Activated naive CD4-positive, alpha-beta T cell (primary cell): ENCODE measurements at places on chromosomes 16 and 17.

DNA sequence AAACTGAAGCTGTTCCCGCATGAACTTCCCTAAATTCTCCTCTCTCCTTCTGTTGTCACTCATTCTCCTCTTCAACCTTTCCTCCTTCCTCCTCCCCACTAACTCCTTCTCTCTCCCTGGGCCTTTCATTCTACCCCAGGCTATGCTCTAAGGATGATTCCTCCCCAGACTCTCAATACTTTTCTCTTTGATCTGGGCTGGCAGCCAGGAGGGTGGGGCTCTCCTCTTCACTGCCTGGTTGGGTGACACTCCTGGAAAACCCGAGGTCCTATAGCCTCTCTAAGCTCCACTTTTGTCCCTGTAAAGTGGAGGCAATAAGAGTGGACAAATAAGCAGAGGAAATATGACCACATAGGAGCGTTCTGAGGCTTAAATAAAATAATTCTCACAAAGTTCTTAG lies 46.2 kb downstream of the HSD17B2 start:
- no peak for DNase-seq

GRCh38 chr16:79883494-79883893 lies 283.0 kb upstream of the MAF start:
- no peak for DNase-seq

DNA sequence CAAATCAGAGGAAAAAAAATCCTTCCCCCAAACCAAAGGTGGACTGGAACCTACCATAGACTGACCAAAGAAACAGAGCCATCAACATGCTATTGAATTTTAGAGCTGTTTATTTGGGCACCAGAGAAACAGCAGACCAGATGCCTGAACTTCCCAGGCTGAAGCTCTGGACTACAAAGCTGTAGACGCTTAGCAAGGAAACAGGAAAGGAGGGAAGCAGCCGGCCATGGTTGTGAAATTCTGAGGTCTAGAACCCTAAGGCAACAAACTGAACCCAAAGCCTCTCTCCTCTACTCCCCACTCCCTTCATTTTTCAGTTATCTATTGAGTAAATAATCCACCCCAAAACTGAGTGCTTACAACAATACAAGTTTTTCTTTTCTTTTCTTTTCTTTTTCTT lies 45.4 kb upstream of the MEIOC start:
- no peak for DNase-seq

GRCh38 chr16:67967958-67968399 lies 458 bp downstream of the SLC12A4 start:
- no peak for DNase-seq

- no peak for DNase-seq
Observed at GRCh38 chr17:75118307-75118706, 8.5 kb downstream of the ARMC7 start.

GRCh38 chr16:86970726-86971125 lies 346.5 kb downstream of the C16orf95 start:
- DNase-seq, result no peak

- DNase-seq, result no peak
Observed at GRCh38 chr17:82915757-82916027, 75.9 kb upstream of the ZNF750 start.

DNA sequence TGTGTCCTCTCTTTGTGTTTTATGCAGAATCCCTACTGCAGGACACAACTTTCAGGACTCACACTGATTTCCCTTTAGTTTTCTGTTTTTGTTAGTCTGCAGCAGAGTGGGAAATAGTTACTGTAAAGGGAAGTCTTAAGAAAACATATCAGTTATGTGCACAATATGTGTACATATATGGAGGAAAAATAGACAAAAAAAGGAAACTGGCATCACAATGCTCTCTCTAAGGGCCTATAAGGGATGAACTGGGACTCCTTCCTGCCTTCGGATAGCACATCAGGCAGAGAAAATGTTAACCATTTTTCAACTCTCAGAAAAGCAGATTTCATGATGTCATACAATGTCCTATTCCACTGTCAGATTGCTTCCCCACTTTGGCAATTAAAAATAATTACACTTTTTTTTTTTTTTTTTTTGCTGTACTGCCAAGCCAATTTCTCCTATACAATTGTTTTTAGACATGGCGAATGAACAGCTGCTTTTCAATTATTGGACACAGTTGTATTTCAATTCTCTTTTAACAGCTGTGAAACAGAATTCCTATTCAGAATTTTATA lies 112.5 kb upstream of the KCNJ16 start:
- no peak for DNase-seq

DNA sequence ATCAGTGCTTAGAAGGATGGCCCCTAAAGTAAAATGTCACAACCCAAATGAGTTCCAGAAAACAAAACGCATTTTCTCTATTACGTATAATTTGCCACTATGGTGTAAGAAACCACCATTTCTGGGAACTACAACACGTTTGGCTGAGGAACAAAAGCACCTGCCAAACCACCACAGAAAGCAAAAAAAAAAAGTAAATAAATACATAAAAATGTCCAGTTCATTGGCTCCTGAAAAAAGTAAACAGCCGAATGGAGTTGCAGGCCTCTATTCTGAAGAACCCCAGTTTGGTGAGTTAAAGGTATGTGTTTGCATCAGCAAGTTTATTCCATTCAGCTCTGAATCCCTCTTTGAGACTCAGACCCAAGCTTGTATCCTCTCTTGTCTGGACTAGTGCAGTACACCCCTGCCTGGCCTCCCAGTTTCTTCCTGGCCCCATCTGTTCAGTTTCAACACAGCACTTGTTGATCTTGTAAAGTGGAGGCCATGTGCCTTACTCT lies 36.9 kb downstream of the ERN1 start:
- DNase-seq, result no peak

- no peak for DNase-seq
Observed at GRCh38 chr17:63246344-63246743, 199.8 kb downstream of the CYB561 start.

DNA sequence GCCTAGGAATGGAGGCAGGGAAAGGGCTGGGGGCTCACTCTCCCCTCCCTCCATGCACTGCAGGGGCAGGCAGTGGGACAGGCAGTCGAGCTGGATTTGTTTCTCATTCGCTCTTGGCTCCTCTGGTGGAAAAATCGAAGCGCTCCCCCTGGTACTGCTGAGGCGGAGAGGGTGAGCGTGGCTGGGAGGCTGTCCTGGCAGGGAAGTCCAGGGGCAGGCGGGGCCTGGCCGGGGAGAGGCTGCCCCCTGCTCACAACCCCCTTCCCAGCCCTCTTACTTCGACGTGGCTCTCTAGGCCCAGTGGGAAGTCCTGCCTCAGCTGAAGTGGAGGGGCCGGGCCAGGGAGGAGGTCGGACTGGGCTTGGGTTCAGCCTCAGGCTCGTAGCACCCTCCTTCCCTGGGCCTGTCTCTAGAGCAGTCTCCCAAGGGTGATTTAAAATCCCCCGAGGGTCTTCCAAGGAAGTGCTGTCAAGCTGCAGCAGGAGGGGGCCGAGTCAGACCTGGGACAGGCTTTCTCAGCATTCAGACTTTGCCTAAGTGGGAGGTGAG lies 16.5 kb upstream of the TMEM92 start:
- no peak for DNase-seq

DNA sequence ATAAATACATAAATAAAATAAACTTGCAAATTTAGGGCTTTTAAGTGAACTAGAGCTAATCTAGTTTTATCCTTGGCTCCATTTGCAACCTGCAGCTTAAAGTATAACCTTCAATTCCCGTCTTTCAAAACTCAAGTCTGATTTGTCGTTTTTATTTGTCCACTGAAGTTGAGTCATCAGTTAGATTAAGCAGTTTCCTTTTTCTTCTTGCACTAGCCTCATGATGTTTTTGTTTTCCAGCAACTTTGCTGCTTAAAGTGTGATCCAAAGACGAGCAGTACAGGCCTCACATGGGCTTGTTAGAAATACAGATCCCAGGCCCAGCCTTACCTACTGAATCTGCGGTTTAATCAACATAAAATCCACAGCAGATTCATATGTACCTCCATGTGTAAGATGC lies 13.8 kb downstream of the ARSG start:
- no peak for DNase-seq

DNA sequence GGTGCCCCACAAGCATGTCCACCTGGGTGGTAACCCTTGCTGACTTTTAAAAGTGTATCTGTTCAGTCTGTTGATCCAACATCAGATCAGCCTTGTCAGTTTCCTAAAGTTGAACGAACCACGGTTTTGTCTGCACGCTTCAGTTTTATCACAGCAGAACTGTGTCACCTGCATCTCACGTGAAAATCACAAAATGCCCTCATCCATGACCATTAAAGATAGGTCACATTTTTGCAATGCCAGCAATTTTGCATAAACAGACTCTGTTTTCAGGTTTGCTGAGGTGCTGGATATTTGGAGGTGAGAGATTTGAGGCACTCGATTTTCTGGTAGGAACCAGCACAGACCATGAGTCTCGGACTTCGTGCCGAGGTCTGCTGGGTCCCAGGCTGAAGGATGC lies 3.0 kb downstream of the METRNL start:
- no peak for DNase-seq

- no peak for DNase-seq
Observed at GRCh38 chr17:77442976-77443747, 302.4 kb downstream of the SEC14L1 start.

- no peak for DNase-seq
Observed at GRCh38 chr16:80938004-80938878, 68.4 kb downstream of the CMC2 start.

DNA sequence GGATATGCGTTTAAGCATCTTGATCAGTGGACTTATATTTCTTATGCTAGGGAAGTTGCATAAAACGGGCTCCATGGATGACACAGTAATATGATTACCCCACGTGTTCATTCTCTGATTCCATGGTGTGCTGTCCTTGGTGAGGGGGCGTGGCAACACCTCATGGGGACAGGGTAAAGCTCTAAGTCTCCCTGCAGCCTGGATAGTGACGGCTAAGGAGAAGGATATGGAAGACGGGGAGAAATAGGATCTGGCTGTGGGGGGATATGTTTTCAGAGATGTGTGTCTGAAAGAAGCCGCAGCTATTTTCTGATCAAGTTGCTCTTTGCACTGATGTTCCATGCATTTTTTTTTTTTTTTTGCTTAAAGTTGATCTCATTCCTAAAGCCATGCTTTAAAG lies 84.3 kb downstream of the MARCHF10 start:
- DNase-seq, result no peak

- no peak for DNase-seq
Observed at GRCh38 chr16:57680842-57681375, 12.8 kb downstream of the ADGRG3 start.

DNA sequence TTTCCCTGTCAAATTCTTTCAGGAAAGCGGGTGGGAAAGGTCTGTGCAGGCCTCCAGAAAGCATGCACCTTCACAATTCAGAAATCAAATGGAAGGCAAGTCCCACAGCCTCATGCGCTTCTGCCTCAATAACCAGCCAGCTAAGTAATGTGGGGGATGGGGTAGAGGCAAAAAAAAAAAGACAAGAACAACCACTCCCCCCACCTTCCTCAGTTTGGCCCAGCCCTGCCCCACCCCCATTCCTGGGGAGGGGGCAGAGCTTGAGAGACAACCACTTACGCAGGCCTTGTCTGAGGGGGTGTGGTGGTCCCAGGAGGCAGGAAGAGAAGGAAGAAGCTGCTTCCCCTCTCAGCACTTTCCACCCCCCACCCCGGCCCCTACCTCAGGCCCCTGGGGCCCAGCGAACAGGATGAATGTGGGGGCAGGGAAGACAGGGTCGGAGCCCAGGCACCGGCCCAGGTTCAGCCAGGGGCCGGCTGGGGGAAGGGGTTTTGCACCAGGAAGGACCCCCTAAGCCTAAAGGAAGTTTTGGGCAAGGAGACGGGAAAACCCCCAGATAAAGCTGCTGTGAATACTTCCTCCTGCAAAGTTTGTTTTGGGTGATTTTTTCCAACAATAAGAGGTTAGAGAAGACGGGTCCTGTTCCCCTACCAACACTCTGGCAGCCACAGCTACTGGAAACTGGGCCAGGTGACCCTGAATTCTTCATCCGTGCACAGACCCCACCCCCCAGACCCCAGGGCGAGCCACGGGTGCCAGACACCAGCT lies 1.2 kb downstream of the JUP start:
- no peak for DNase-seq

DNA sequence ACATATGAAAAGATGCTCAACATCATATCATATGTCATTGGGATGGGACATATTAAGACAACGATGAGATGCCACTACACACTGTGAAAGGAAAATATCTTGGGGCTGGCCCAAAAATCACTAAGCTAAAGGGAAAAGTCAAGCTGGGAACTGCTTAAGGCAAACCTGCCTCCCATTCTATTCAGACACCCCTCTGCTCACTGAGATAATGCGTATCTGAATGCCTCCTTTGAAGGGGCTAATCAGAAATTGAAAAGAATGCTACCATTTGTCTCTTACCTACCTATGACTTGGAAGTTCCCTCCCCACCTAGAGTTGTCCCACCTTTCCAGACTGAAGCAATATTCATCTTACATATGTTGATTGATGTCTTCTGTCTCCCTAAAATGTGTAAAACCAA lies 11.2 kb upstream of the TRIM25 start:
- DNase-seq, result no peak

GRCh38 chr16:27737513-27737912 lies 187.6 kb downstream of the KATNIP start:
- no peak for DNase-seq

DNA sequence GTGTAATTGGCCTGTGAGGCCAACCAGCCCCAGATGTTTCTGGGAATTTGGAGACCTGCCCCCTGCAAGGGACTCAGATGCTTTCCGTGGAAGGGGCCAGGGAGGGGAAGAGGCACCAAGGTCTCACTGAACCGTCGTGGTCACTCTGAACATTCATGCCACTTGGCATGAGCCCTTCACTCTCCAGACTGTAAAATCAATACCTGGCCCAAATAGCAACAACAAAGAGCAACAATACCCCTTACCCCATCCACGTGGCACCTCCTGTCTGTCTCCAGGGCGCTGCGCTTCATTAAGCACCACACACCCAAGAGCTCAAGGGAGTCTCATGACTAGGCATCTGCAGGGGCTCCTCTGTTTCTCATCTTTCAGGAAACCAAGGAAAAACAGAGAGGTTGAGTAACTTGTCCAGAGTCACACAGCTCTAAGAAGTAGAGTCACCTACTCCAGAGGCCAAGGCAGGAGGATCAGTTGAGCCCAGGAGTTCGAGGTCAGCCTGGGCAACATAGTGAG lies 52.8 kb downstream of the SOCS1 start:
- DNase-seq, result no peak

DNA sequence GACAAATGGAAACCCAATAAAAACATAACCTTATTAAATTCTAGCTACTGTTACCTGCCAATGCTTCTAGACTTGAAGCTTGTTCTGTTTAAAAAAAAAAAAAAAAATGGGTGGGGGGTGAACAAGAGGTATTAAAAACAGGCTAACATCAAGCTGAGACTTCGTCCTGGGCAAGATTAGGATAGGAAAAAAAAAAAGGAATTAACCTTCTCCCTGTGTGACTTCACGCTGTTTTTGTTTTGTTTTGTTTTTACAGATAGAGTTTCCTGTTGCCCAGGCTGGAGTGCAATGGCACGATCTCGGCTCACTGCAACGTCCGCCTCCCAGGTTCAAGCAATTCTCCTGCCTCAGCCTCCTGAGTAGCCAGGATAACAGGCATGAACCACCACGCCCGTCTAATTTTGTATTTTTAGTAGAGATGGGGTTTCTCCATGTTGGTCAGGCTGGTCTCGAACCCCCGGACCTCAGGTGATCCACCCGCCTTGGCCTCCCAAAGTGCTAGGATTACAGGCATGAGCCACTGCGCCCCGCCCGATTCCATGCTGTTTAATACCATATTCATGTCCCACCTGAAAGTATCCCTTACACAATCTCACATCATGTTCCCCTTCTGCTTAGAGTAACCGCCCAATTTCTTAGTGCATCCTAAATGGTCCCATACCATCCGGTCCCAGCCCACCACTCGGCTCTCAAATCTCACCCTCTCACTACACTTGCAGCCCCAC lies 2.2 kb downstream of the USP31 start:
- no peak for DNase-seq
